Mesothelial cell of epicardium (in vitro differentiated cells): ENCODE measurements at places on chromosomes 6 and 20.

- no peak for DNase-seq
Measured at GRCh38 chr6:123417535-123417934, 219.2 kb downstream of the TRDN start.

DNA sequence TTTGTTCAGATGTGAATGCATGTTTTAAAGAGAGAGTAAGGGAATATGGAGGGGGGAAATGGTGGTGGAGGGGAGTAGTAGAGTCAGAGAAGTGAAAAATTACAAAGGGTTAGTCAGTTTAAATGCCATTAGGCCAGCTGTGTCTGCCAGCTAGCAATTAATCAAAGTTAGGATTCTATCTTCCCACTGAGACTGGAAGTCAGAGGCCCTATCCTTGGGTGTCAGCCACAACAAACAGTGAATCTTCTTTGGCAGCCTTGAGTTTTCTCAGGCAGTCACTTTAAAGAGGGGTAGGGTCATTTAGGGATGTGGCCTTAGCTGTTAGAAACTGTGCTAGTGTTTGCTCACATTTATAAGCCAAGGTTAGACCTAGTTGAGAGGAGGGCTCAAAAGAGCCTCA is 120.5 kb upstream of the BTBD3 start:
- no peak for DNase-seq

- DNase-seq: no peak
Measured at GRCh38 chr6:148242180-148242579, 100.5 kb upstream of the SASH1 start.

- DNase-seq: no peak
Measured at GRCh38 chr6:39217177-39217864, 12.0 kb downstream of the KCNK5 start.

DNA sequence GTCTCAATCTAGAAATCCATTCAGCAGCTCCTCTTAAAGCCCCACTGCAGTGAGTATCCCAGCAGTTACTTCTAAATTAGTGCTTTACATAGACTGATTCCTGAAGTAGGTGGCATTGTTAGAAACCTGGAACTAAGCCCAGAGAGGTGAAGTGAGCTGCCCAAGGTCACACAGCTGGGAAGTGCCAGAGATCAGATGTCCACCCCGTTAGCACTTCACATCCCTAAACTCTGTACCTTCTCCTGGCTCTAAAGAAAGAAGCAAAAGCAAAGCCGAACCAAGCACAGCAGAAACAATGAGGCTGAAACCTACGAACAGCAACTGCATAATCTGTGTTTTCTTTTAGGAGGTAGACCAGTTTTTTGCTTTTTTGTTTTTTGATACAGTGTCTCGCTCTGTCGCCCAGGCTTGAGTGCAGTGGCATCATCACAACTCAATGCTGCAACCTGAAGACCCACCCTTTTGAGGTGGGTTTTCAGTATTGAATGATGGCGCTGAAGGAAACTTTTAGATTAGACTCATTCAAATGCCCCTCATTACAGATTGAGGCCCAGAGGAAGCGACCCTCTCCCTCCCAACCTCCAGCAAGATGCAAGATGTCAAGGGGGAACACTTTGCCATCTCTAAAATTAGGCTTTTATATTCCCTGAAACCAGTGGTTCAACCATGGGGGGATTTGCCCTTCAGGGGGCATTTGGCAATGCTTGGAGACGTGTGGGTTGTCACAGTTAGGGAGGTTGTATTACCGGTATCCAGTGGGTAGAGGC is 3.2 kb upstream of the ZMYND8 start:
- DNase-seq: no peak

- no peak for DNase-seq
Measured at GRCh38 chr6:140300331-140300730, 925.9 kb upstream of the CITED2 start.

GRCh38 chr6:145525038-145525437 is 210.3 kb downstream of the EPM2A start:
- DNase-seq: no peak

- DNase-seq: no peak
Measured at GRCh38 chr6:124200661-124201060, 397.0 kb downstream of the NKAIN2 start.

DNA sequence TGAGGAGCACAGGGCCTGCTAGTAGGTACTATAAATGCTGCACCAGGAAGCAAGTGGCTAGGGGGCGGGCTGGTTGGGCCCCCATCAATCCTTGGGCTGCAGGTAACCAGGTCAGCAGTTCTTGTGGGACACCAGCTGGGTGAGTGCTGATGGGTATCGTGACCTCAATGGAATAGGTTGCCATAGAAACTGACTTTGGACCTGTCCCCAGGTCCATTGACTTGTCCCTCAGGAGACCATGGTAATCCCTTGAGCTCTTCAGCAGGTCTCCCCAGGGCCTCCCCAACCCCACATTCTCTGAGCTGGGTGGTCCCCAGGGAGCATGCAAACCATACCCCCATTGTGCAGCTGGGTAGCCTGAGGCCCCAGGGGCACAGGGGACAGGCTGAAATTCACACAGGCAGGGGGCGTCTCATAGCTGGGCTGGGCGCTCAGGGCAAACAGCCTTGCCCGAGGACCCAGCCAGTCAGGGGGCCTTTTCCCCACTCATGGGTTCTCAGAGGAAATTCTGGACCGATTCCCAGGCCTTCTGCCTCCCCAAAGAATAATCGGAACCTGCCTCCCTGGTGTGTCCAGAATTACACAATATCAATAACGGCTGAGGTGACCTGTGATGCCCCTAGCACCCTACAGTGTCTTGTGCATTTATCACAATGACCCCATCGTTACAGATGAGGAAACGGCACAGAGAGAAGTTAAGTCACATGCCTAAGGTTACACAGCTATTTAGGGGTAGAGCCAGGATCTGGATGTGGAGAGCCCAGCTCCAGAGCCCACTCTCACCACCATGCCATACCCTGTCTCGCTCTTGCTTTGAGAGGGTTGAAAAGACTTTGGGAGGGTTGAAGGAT is 35.9 kb downstream of the SRC start:
- no peak for DNase-seq
